Caudate nucleus (tissue), 63 donors: ENCODE measurements at places on chromosomes 7 and 10.

- no peak for DNase-seq
Observed at GRCh38 chr7:107996072-107996882, 6.7 kb downstream of the LAMB1 start.

DNA sequence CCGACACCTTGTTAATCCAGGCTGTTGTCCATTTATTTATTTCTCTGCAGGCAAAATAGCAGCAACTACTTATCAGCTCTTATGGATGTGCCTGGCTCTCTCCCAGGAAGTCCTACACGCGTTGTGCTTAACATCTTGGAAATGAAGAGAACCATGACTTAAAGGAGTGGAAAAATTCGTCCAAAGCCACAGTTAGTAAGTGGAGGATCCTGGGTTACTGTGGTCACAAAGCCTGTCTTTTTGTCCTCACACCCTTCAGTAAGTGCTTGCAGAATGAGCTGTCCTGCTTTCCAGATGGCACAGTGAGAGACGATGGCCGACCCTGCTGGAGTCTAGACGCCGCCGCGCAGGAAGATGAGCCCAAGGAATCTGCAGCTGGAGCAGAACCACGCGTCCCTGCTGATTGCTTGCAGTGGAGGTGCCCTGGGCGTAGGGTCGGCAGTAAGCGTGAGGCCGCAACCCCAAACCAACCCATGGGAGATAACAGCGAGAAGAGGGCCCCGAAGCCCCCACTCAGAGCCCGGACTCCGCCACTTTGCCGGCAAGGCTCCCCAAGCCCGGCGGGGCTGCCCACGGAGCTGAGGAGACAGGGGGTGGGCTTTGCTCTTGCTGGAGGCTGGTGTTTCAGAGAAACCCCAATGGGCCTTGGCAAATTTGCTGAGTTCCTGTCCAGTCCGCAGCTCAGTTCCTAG is 178.6 kb downstream of the CXCL12 start:
- no peak for DNase-seq

GRCh38 chr10:17669185-17669872 is 25.4 kb downstream of the STAM start:
- DNase-seq: no peak

DNA sequence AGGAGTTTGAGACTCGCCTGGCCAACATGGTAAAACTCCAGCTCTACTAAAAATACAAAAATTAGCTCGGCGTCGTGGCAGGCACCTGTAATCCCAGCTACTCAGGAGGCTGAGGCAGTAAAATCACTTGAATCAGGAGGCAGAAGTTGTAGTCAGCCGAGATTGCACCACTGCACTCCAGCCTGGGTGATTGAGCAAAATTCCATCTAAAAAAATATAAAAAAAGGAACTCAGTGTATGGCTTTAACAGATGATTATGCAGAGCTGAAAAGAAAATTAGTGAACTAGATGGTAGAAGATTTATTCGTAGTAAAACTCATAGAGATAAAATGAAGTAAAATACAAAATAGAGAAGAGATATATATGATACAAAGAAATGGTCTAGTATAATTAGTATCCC is 12.6 kb upstream of the CNOT4 start:
- no peak for DNase-seq

GRCh38 chr10:57654856-57655255 is 612.8 kb downstream of the IPMK start:
- no peak for DNase-seq

- DNase-seq: no peak
Observed at GRCh38 chr10:78066728-78067430, 33.2 kb downstream of the RPS24 start.

GRCh38 chr10:102649797-102650654 is 5.7 kb downstream of the TRIM8 start:
- no peak for DNase-seq

GRCh38 chr10:23200997-23201652 is 9.0 kb downstream of the PTF1A start:
- DNase-seq: no peak

DNA sequence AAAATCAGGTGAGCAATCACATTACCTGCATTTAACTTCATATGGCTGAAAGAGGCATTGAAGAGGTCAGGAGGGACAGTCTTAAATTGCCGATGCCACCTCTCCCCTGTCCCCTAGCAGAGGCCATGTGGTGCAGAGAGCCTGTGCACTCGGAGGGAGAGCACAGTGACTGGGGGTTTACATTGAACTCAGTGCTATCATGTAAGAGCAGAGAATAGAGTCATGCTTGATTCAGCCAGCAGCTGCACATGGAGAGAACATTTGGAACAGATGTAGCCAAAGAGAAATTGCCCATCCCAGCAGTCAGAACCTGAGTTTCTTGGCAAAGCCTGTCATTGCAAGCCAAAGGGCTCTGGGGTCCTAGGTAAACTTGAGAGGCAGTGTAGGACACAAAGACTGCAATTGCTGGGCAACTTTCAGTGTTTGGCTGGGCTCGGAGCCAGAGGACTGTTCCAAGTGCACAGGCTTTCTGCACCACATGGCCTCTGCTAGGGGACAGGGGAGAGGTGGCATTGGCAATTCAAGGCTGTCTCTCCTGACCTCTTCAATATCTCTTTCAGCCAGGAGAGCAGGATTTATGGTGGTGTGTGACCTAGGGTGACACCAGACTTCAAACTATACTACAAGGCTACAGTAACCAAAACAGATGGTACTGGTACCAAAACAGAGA is 267.1 kb downstream of the REEP3 start:
- no peak for DNase-seq

GRCh38 chr7:106041140-106041717 is 70.9 kb downstream of the SYPL1 start:
- no peak for DNase-seq

GRCh38 chr7:38224392-38224791 is 46.3 kb downstream of the STARD3NL start:
- DNase-seq: no peak

DNA sequence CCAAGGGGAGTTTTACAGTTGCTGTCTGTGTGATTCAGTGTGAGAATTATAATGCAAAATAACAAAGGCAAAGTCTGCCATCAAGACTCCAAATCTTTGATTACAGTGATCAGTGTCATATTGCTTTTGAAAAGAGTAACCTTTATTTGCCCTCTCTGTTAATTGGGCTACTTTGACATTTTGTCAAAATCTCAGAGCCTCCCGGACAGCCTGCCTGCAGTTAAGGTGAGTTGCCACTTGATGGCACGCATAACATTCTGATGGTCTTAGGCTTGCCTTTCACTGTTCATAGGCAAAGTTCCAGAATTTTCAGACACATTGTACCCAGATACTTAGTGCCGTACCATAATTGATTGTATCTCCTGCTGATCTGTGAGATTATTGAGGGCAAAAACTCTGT is 253.5 kb downstream of the ABCA13 start:
- DNase-seq: no peak

DNA sequence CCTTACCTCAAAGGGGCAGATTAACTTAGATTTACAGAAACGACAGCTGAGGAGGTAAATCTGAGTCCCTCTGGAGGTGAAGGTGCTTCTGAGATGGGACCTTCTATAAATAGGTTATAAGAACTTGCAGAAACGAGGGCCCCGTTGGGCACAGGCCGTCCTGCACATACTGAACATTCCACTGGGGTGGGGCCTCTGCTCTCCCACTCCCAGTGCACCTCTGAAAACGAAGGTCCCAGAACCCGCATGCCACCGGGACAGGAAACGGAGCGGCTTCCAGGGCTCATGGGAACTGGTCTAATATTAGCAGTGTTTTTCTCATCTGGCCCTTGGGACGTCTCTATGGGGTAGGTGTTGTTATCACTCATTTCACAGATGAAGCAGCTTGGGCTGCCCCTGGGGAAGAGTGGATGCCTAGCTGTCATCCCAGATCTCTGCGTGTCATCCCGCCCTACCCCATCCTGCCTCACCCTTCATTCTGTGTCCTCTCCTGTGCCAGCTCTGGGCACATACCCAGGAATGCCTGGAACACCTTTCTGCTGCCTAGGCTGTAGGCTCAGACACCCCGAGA is 19.6 kb downstream of the C10orf62 start:
- DNase-seq: no peak

GRCh38 chr10:8919280-8919679 is 864.8 kb downstream of the GATA3 start:
- DNase-seq: no peak
